ENCODE measurements at places on chromosomes 16 and 17.

- no peak for DNase-seq
Observed at GRCh38 chr16:80705596-80705995, 98.8 kb downstream of the CDYL2 start.

DNA sequence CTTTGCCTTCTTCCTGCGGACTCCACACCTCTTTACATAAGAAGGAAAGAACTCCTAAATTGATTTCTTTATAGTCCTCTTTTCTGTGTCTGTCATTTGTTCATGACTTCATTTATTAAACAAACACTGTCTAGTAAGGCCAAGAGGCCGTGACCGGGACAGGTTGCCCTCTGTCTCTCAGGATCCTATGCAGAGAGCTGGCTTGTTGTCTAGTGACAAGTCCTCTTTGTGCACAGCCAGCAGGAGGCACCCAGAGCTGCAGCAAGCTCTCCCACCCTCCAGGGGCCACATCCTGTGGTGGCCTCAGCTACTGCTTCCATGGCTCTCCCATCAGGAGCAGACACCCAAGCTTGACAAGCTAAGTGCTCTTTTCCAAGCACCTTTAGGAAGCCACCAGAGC is 50.6 kb downstream of the PLD6 start:
- no peak for DNase-seq

GRCh38 chr17:44386182-44386525 is 3.3 kb downstream of the ITGA2B start:
- no peak for DNase-seq

DNA sequence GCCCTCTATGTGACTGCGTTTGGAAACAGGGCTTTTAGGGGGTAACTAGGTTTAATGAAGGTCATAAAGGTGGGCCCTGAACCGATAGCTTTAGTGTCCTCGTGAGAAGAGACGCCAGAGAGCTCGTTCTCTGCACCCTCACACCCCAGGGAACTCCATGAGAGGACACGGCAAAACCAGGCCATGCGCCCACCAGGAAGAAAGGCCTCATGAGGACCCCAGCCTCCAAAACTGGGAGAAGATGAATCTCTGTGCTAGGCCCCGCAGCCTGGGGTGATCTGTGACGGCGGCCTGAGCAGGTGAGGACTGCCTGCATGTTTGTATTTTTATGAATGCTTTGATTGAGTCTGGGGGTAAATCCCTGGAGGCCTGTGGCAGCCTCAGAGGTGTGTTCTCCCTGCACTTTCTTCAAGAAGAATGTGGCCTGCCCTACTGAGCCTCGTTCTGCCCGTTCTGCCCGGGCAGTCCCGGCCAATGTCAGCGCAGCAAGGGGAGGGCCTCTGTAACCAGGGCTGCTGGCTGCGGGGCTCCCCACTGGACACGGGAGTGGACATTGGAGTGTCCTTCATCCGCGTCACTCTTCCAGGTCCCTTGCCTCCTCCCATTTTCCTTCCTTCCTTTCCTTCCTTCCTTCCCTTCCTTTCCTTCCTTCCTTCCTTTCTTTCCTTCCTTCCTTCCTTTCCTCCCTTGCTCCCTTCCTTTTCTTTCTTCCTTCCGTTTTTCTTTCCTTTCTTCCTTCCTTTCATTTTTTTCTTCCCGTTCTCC is 6.8 kb upstream of the RNF213 start:
- DNase-seq, result no peak

- DNase-seq, result no peak
Observed at GRCh38 chr16:11915114-11915643, 577 bp downstream of the GSPT1 start.

DNA sequence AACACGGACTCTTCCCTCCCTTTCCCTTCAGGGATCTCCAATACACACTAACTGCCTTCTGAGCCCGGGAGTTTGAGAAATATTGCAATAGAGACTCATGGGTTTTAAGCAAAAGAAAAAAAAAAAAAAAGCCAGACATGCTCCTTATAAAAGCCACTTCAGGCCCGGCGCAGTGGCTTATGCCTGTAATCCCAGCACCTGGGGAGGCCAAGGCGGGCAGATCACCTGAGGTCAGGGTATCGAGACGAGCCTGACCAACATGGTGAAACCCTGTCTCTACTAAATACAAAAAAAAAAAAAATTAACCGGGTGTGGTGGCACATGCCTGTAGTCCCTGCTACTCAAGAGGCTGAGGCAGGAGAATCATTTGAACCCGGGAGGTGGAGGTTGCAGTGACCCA is 2.4 kb upstream of the HEXD start:
- DNase-seq, result no peak

- DNase-seq, result no peak
Observed at GRCh38 chr16:69417520-69418199, 6.8 kb upstream of the CYB5B start.

GRCh38 chr17:80862481-80862961 is 129.1 kb upstream of the CHMP6 start:
- DNase-seq, result no peak

GRCh38 chr17:69870091-69870530 is 204.9 kb upstream of the KCNJ16 start:
- DNase-seq, result no peak

DNA sequence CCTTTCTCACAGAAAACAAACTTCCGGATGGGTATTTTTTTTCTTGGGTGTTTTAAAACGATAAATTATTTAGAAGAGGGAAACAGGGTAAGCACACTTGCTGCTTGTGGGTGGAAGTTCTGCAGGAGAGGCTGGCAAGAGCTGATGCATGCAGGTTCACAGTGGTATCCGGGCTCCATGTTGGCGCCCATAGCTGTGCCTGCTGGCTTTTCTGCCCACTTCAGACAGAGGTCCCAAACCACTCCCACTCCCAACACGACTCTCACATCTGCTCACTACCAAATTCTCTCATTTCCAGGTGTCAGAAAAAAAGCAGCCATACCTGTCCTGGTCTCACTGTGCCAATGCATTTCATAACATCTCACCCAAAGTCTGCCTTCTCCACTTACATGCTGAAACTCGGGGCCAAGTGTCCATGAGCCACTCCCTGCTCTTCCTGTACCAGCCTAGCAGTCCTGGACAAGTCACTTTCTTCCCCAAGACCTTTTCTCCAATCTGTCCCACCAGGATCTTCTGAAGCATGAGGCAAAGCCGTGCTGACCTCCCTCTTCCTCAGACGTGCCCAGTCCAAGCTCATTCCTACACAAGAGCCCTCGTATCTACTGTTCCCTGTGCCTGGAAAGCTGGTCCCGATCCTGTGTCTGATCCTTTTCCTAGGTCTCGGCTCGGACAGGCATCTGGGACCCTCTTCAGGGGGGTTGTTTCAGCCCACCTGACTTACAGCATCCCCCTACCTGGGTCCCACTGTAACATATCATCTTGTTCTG is 1.5 kb downstream of the CD300LF start:
- DNase-seq, result no peak

DNA sequence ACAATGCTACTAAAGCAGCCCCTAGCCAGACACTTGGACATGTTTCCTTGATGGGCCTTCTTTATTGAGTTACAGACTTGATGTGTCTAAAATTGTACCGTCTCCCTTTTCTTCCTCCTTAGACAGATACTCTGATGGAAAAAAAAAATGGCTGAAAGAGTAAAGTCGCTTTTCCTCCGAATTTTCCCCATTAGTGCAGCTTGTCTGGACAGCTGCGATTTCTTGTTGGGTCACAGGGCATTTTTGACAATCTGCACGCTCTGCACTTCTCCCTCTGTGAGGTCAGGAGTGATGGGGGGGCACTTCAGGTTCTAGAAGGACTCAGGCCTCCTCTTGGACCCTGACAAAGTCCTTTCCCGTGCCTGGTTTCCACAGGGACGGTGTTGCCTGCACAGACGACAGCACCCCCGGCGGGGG is 968 bp upstream of the PRKAR1A start:
- DNase-seq, result no peak

DNA sequence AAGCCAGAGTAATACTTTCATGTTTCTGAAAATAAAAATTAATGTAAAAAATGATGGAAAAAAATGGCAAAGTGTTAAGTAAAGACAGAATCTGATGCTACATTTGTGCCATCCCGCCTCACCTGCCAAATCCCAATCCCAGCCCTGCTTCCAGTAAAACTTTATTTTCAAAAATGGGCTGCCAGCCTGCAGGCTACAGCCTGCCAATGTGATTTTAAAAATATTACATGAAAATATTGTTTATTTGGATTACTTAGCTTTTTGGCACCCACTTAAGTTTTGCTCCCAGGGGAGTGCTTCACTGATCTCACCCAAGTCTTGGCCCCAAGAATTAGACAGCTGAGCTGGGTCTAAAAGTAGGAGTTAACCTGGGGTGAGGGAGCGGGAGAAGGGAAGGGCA is 112.8 kb downstream of the C16orf78 start:
- DNase-seq, result no peak

- DNase-seq, result no peak
Observed at GRCh38 chr16:65123396-65124211, 1.7 kb upstream of the CDH11 start.

- DNase-seq, result no peak
Observed at GRCh38 chr17:77467521-77467920, 326.8 kb downstream of the SEC14L1 start.

DNA sequence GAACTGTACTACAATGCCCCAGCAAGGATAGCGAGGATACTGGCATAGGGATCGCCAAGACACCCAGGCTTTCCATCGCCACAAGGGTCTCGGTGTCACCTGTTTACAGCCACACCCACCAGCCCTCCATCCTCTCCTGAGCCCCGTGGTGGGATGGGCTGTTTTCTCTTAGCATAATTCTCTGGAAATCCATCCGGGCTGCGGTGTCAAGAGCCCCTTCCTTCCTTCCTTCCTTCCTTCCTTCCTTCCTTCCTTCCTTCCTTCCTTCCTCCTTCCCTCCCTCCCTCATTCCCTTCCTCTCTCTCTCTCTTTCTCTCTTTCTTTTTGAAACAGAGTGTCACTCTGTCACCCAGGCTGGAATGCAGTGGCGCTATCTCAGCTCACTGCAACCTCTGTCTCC is 36.0 kb upstream of the BAHCC1 start:
- DNase-seq, result no peak

GRCh38 chr16:85579191-85579590 is 33.9 kb upstream of the GSE1 start:
- no peak for DNase-seq

DNA sequence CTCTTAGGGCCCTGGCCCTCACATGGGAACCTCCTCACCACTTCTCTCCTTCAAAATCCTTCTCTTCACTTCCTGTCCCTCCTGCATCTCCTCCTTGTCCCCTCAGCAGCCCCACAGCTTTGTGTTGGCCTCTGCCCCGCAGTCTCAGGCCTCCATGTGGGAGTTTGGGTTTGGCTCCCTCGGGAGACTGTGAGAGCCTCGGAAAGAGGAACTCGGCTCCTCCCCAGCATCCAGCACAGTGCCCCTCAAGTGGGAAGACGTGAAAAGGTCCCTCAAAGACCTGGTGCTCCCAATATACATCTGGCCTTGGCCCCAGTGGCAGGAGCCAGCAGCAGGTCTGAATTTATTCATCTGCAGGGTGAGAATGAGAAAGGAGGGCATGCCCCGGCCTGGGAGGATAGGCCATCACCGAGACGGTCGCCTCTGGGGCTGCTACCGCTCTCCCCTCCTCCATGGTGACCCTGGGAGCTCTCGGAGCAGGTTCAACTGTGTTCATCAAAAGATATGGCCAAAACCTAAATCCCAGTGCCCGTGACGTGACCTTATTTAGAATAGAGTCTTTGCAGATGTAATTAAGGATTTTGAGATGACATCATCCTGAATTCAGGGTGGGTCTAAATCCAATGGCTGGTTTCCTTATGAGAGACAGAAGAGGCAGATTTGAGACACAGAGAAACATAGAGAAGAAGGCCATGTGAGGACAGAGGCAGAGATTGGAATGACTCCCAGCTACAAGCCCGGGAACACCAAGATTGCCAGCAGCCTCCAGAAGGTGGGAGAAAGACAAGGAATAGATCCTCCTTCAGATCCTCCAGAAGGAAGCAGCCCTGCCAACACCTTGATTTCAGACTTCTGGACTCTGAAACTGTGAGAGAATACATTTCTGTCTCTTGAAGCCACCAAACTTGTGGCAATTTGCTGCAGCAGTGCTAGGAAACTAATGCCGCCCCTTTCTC is 135.1 kb downstream of the MRM1 start:
- DNase-seq, result no peak

- no peak for DNase-seq
Observed at GRCh38 chr17:75737133-75737962, 16.1 kb downstream of the ITGB4 start.

- DNase-seq, result no peak
Observed at GRCh38 chr17:34099859-34100515, 155.1 kb upstream of the CCL2 start.

DNA sequence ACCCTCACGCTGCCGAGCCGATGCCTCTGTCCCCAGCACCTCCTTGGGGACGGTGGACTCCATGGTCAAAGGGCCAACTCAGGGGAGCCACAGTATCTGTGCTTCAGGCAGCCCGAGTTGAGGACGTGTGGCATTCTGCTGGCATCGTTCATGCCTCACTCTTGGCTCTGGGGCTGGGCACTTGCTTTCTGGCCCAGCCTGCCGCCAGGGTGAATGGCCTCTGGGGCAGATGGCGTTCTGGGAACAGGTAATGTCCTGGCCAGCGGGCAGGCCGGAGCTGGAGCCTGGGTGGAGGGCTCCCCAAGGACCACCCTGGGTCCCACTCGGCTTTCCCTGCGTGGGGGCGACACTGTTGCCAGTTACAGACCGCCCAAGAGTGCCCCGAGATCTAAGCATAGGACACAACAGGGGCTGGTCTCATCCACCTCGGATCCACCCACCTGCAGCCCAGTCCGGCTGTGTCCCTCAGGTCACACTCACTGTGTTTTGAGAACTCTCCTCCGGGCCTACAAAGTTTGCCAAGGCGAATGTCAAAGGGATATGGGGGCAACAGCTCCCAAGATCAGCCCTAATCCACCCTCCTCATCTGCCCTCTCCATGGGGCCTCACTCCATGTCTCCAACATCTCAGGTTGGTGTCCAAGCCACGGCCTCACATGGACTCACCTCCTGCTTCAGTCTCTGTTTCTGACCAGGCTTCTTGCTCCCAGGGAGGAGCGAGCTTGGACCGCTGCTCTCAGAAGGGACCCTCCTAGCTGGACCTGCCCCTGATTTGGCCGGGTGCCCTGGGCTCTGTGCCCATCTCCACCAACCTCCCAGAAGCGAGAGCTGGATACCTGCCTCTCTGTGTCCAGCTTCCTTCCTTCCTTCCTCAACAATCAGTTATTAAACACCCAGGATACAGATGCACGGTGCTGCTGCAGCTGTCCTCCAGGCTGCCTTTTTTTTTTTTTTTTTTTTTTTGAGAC is 60.8 kb downstream of the TMEM235 start:
- DNase-seq, result no peak

DNA sequence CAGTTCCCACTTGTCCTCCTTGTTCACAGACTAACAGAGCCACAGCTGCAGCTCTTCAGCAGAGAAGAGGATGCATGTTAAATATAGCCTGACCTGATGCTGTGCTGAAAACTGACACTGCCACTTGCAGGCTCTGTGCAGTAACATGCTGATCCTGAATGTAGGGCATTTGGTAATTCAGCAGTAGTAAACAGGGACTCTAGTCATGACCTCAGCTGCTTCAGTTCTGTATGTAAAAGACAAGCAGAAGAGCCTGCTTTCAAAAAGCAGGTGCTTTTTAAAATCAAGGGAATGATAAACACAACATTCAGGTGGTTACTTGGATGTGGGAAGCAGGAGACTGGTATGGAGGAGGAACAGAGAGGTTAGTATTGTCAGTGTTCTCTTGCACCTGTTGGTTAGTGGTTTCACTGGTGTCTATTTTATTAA is 33.8 kb downstream of the ESRP2 start:
- DNase-seq, result no peak

All from activated T-cell treated with anti-CD3 and anti-CD28 coated beads for 24 hours (primary cell).